ENCODE measurements at places on chromosomes 11 and 22.

DNA sequence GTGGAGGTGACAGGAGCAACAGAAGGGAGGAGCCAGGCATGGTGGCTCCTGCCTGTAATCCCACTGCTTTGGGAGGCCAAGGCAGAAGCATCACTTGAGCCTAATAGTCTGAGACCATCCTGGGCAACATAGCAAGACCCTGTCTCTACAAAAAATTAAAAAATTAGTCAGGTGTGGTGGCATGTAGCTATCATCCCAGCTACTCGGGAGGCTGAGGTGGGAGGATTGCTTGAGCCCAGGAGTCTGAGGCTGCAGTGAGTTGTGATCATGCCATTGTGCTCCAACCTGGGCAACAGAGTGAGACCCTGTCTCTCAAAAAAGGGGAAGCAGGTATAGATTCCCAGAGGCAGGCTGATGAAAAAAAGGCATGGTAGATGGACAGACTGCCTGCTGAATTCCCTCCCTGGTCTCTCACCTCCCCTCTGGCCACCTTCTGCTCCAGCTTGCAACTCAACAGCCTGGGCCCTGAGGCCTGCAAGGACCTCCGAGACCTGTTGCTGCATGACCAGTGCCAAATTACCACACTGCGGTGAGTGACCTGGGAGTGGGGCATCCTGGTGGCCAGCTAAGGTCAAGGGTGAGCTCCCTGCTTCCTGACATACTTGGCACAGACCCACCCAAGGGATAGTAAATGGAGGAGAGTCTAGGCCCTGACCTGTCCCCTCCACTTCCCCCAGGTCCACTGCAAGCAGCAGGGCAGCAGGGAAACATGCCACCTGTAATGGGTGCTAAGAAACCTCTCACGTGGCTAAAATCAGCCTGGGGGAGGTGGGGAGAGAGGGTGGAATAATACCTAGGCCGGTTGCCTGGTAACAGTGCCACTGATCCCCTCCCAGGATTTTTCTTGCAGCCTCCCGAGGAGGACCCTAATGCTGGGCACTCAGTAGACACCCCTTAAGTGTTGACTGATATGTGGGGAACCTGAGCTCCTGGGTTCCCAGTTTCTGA is 4.3 kb upstream of the NHERF4 start:
- DNase-seq: no peak

GRCh38 chr11:22163394-22163797 is 29.5 kb upstream of the ANO5 start:
- DNase-seq: no peak

DNA sequence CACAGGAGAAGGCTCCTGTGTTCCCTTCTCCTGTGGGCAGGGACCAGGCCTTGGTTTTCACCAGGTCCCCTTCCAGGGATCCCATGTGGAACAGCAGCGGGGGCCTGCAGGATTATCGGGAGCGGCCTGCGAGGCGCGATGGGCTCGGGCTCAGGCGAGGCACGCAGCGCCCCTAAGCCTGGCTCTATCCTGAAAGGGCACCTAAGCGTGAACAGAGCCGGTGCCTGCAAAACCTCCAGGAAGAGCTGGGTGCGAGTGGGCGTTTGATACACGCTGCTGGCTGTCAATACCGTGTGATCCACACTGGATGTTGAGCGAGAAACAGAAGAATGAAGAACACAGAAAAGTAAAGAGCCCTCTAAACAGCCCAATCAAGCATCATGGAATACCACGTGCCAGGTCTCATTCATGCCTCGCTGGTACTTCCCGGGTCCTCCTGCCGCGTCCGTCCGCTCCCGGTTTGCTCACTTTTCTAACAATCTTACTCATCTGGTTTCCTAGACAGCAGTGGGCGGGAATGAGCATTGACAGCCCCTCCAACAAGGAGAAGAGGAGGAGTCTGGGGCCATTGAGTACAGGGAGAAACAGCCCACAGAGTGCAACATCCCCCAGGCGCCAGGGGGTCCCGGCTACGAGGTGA is 12.5 kb downstream of the OSBPL5 start:
- DNase-seq: peak; percentile 47

- no peak for DNase-seq
Measured at GRCh38 chr11:79018371-79018849, 422.4 kb downstream of the TENM4 start.

GRCh38 chr11:118170882-118171268 is 5.6 kb downstream of the SCN2B start:
- DNase-seq: no peak

GRCh38 chr11:104104664-104105063 is 59.3 kb downstream of the PDGFD start:
- no peak for DNase-seq

DNA sequence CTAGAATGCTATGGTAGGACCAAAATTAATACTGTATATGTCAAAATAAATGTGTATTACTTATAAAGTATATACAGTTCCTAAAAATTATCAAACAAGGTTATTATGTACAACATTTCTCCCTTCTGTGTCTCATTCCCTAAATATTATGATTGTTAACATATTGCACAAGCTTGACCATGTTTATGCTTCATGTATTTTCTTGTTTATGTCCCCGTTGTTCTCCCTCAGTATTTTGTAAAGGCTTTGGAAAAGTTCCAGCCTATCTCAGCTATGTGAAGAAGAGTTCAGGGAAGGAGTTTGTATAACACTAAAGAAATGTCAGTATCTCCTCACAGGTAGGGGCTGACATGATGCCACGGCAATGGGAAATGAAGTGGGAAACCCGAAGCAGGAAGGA is 19.6 kb downstream of the ADM start:
- no peak for DNase-seq

DNA sequence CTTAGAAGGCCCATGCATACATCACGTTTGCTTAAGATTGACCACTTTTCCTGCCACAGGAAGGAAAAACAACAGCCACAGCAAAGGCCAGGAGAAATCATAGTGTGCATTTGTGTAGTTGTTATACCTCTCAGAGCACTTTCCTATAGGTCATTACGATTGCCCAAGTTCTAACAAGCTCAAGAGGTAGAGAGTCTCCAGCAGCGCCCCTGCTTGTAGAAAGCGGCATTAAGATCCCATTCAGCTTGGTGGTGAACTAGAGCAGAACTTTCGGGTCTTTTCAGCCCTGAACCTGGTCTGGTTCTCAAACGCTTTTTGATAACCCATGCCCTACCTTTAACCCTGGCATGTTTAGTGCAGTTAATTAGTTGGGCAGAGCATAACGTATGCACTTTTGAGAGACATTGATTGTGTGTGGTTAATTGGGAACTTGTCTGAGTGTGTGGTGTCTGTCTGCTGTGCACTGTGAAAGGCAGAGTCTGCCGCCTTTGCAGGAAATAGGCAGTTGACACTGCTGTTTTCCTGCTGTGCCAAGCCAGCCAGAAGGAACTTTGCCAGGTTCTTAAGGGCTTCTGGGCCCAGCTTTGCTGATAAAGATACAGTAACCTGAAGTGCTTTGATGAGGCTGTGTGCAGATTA is 109.9 kb upstream of the CLMP start:
- no peak for DNase-seq

- no peak for DNase-seq
Measured at GRCh38 chr11:129412494-129412893, 36.8 kb downstream of the BARX2 start.

DNA sequence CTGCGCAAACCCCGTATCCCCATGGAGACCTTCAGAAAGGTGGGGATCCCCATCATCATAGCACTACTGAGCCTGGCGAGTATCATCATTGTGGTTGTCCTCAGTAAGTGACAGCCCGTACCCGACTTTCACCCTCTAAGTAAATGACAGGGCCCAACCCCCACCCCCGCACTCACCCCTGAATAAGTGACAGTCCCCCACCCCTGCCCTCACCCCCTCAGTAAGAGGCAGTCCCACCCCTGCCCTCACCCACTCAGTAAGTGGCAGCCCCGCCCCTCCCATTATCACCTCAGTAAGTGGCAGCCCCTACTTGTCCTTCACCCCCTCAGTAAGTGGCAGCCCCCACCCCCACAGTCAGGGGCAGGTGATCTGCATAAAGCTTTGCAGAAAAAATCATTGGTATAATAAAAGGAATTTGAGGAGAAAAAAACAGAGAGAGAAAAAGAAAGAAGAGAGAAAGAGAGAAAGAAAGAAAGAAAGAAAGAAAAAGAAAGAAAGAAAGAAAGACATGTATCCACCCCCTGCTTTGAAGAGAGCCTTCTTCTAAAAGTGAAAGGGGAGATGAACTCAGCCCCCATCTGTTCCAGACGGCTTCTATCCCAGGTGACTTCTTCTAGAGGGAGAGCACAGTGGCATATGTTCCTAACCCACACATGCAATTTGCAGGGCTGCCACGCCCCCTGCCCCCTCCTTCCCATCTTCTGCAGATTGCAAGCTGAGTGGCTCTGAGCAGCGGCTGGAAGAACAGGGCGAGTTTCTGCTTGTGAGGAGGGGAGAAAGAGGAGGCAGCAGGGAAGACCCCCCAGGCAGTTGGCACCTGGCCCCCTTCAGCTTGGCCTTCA is 12.5 kb upstream of the SMIM35 start:
- peak; percentile 27 for DNase-seq

DNA sequence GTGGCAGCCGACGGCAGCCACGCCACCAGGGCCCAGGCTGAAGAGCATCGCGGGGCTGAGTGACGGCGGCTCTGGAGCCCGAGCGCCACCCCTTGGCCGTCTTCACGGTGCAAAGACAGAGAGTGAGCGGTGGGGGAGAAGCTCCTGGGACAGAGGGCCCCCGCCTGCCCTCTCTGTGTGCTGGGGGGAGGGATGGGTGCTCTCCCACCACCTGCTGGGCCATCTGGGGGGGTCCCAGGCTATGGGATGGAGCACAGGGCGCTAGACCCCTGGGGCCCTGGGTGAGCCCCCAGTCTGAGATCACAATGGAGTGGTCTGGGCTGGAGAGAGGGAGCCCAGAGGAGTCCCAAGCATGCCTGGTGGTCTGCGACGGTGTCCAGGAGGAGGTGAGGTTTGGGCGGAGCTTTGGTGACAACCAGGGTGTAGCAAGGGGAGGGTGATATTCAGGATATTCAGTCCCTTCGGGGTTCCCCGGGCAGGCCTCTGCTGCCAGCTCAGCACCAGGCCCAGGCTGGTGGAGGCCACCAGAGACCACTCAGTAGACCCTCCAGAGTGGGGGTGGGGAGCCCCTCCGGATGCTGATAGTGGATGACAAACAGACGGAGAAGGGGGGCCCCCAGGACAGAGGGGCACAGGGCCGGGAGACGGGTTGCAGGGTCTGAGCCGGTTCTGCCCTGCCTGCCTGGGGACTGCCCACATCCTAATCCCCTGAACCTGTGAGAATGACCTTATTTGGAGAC is 78.1 kb upstream of the PRR5 start:
- DNase-seq: no peak

- DNase-seq: peak; percentile 16
Measured at GRCh38 chr11:69473276-69473845, 8.1 kb upstream of the LINC01488 start.

DNA sequence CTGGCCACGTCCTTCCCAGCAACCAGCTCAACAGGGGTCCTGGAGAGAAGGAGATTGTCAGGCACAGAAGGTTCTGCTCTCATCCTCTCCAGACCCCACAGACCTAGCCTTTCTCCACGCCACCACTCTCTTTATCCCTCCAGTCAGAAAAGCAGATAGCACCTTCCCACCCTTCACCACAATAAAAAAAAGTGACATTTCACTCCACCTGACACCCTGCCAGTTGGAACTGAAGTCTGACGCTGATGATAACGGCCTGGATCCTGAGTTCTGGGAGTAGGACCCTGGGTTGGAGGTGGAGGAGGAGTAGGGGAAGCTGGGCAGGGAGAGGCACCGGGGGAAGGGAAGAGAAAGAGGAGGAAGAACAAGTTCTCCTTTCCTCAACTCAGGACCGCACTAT is 127.5 kb upstream of the ANO1 start:
- DNase-seq: peak; percentile 12

DNA sequence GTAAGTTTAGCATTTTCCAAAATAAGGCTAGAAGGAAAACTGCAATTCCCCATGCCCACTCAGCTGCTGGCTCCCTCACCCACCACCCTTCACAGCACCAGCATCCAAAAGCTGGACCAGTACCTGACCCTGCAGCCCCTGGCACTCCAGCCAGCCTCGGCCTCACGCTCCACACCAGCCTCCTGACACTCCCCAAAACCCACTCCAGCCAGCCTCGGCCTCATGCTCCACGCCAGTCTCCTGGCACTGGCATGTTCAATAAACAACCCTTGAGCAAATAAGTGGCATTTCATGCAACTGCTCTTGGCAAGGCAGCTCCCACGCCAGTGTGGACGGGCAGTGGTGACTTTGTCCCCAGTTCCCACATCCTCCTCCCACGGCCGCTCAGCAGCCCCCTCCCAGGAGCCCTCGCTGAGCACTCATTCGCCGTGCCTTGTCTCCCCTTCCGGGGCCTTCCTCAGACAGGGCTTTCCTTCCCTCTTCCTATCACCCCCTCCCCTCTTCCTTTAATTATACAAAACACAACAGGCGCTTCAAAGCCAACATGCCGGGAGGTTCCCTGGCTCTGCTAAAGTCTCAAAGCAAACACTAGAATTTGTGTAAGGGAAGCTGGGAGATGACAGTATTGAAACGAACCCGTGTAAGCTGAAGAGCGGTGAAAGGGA is 6.8 kb downstream of the TOLLIP start:
- no peak for DNase-seq

DNA sequence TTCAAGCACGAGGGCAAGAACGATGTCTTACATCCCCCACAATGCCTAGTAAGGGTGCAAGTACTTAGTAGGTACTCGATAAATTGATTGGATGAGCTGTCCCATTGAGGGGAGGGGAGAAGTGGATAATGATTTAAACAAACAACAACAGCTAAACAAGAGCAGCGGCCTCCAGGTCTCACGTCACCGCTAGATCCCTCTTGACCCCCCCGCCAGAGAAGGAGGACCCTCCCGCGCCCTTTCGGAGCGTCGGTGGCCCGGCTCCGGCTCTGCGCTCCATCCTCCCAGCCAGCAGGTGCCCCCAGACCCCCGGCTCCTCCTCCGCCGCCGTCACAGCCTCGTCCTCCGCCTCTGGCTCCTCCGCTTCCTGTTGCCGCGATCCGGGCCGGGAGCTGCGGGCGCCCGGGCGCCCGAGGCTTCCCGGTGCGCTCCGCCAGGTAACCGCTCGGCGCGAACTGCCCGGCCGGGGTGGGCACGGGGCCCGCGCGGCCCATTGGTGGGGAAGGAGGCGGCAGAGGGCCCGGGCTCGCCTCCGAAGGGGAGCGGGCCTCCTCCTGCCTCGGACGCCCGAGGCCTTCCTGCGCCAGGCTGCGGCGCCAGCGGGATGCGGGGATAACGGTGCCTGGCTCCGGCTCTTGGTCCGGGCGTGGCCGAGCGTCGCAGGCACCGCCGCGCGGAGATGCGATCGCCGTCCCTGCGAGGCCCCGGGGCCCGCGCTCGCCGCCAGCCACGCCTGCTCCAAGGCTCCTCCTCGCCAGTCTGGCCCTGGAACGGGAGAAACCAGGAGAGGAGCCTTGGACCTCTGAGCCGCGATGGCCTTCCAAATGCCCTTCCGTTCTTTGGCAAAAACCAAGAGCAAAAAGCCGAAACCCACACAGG is at the start of gene TLCD5:
TSS of gene TLCD5 (plus strand) at position 368 of the 879 bp plus-strand sequence. CDS start 2,143 bp downstream, outside the sequence.
- DNase-seq: peak; percentile 91

- DNase-seq: no peak
Measured at GRCh38 chr11:57148621-57149020, 33.1 kb upstream of the LRRC55 start.
